Activated CD8-positive, alpha-beta memory T cell treated with anti-CD3 and anti-CD28 coated beads for 4 hours (primary cell): ENCODE measurements at places on chromosomes 13 and 19.

- DNase-seq: no peak
Observed at GRCh38 chr13:46202188-46202795, 9.4 kb upstream of the LRRC63 start.

- no peak for DNase-seq
Observed at GRCh38 chr19:4258181-4258580, 11.3 kb downstream of the YJU2 start.

DNA sequence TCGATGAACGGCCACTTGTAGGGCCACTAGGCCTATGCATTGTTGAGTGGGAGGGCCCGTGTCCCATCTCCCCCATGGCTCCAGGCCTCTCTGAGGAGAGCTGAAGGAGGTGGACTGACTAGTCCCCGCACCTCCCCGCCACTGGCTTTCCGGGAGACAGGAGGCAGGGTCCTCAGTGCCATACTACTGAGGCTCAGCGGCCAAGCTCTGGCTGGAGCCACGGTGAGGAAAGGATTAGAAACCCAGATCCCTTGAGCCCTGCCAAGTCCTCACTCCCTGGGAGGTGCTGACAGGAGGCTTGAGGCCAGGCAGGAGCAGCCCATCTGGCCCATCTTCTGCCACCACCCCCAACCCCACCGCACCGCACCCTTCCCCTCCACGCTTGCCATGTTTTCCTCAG, 29.0 kb downstream of the CCDC8 start:
- no peak for DNase-seq

DNA sequence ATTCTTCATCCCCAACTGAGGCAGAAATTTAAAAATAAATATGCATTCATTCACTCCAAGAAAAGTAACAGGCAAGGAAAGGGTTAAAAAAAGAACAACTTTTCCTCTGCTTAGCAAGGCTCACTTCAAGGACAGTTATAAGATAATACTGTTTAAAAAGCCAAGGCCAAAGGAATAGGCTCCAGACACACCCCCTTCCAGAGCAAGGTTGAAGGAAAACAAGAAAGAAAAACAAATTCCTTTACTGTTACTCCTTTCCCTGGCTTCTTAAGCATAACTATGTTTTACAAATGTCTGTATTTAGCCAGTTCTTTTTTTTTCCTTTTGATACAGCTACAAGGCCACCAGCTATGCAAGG, 8.5 kb downstream of the SIGLEC11 start:
- no peak for DNase-seq

DNA sequence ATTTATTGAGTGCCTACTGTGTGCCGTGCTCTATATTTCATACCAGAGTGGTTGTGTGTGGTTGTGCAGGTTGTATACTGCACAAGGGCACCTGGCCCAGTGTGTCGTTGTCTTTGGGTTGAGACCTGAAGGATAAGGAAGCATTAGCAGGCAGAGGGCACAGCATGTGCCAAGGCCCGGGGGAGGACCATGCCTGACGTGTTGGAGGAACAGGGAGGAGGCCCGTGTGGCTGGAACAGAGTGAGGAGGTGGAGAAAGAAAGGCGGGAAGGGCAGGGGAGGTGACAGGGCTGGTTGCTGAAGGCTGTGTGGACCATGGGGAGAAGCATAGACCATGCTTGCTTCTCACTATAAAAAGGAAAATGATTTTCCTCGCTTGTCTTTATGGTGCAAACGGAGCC, 26.8 kb downstream of the CELF5 start:
- DNase-seq: no peak

DNA sequence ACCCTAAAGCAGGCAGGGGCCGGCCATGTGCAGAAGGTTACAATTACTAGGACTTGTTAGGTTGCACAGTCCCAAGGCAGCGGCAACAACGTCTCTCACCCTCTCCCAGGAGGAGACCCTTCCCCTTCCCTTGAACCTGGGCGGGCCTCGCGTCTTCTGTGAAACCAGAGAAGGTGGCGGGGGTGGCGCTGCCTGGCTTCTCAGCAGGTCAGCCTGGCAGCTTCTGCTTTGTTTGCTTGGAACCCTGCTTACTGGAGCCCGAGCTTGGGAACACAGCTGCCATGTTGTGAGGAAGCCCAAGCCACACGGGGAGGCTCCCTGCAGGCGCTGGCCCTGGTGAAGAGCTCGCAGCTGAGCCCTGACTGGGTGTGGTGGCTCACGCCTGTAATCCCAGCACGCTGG, 15.5 kb downstream of the MKNK2 start:
- no peak for DNase-seq

DNA sequence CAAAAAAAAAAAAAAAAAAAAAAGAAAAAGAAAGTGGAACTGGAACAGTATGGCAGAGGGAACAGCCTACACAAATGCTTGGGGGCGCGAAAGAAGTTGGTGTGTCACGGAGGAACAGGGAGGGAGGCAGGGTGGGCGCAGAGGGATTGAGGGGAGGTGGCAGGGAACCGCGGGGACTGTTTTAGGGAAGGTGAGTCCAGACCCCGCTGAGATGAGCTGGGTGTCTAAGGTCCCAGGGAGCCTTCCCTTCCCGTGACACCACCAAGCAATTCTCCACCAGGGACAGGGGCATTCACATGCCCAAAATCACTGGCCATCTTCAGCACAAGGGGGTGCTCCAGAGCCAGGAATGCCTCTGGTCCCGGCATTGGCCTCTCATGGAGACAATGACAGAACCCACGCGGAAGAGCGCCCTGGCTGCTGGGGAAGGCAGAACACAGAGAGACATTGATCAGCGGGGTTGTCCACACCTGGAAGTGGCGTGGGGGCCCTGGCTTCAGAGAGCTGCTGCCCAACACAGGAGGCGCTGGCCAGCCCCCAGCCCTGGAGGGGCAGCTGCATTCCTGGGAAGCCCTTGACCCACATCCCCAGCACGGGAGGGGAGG, 6.9 kb downstream of the PEAK3 start:
- DNase-seq: no peak
